B cell (primary cell): ENCODE measurements at places on chromosomes 3 and 15. TPM values are rescaled to one million over a fixed set of nuclear protein-coding genes. Genes with fewer than 3 reads are reported as not detected.

FHIT gene
- 7.0 and 7.8 TPM in 2 replicates for total RNA-seq

ZDHHC3 gene
- 46.4 and 52.6 TPM in 2 replicates for total RNA-seq

DNA sequence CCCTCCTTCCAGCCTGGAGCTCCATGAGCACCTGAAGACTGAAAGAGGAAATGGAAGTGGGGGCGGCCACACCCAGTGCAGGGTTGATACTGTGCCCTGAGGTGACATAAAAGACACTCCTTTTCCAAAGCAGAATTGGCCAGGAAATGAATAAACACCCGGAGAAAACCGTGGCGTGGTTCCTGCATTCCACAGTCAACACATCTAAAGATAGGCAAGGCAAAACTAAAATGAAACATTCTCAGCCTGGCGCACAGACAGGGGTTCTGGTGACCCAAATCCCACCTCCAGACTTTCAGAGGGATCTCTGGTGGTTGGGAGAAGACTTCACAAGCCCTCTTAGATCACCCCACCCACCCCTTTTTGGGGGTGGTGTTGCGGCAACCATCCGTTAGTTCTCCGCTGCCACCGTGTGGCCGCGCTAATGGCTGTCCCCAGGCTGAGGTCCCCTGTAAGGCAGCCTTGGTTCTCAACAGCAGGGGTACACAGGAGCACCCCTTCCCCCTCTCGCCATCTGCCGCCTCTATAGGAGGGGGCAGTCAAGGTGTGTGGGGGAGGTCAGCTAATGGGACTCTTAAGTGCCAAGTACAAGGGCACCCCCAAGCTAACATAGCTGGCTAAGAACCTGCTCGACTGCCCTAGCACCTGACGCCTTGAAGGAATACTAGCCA lies 2.5 kb upstream of the MST1R start:
- H3K4me3 ChIP-seq: peak overlapping the region; percentile 6
- H3K36me3 ChIP-seq: peaks cover 6% of the 10 kb centered on the region
- peak overlapping the region; percentile 30 for H3K27ac ChIP-seq
- peaks cover 36% of the 10 kb centered on the region for H3K4me1 ChIP-seq

DNA sequence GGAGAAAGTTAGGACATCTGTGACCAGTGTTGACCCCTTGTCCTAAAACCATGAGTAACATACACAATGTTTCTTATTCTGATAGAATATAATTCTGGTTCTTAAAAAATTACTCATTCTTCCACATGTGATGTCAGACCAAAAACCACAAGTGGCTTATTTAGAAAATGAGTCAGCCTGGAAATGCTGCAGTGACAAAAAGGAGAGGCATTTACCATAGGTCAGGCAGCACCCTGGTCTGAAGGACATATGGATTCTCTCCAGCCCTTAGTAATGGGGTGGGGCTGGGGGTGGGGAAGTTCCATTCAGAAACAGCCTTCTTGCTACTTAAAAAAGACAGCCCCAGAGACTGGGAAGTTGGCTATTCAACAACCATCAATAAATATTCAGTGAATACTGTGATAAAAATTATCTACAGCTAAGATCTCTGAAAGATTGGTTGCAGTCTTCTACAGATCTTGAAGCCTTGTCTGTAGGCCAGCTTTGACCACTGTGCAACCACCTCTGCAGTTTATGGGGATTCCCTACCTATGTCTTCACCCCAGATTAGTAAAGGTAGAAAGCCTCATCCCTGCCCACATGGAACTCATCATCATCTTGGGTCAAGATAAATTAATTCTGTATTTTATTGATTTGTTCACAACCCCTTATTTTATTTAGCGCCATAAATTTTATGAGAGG lies 34.9 kb upstream of the TIMP4 start:
- H3K4me1 ChIP-seq: peaks cover 5% of the 10 kb centered on the region
- no peak overlapping the region for H3K4me3 ChIP-seq
- no peaks in the 10 kb centered on the region for H3K27me3 ChIP-seq
- DNase-seq: no peak
- H3K36me3 ChIP-seq: no peaks in the 10 kb centered on the region

TUSC7 gene
- not detected in 2 replicates for total RNA-seq
